ENCODE measurements at places on chromosomes 2 and 18. TPM values are rescaled to one million over a fixed set of nuclear protein-coding genes. Genes with fewer than 3 reads are reported as not detected.

The SERPINB3 gene
- total RNA-seq: not detected

The TUBA4B gene
- total RNA-seq: not detected

The OSR1 gene
- total RNA-seq: not detected

The TMEM169 gene
- total RNA-seq: 2.1 TPM

The MDH1B gene
- total RNA-seq: not detected

The HNMT gene
- not detected for total RNA-seq

The OR6B2 gene
- total RNA-seq: not detected

The AGXT gene
- total RNA-seq: not detected

The SNED1 gene
- 21.0 TPM for total RNA-seq

The GPBAR1 gene
- total RNA-seq: 1.8 TPM

The MAPRE2 gene
- 42.6 TPM for total RNA-seq

The ALPI gene
- total RNA-seq: not detected

The HOXD9 gene
- total RNA-seq: not detected

The CABYR gene
- 1.2 TPM for total RNA-seq

The AQP12A gene
- not detected for total RNA-seq

The ZSCAN30 gene
- total RNA-seq: 15.6 TPM

The CRIM1 gene
- total RNA-seq: 8.6 TPM

The NLRC4 gene
- 0.12 TPM for total RNA-seq

The DNAH6 gene
- 0.39 TPM for total RNA-seq

The IL36B gene
- not detected for total RNA-seq

The LAMA1 gene
- total RNA-seq: not detected

The UPP2 gene
- 0.07 TPM for total RNA-seq

The CD8B2 gene
- total RNA-seq: 0.15 TPM

The HOXD12 gene
- total RNA-seq: not detected

The MOCOS gene
- total RNA-seq: 0.17 TPM

The TCF7L1 gene
- total RNA-seq: not detected
